ENCODE measurements at places on chromosomes 12 and 14. TPM values are rescaled to one million over a fixed set of nuclear protein-coding genes. Genes with fewer than 3 reads are reported as not detected.

TMEM132C gene
- total RNA-seq: not detected

RBM19 gene
- total RNA-seq: 40.2 TPM

PAH gene
- total RNA-seq: 0.26 TPM

CCDC175 gene
- 0.34 TPM for total RNA-seq

KRT73 gene
- not detected for total RNA-seq

LRP1 gene
- 22.8 TPM for total RNA-seq

KRT83 gene
- total RNA-seq: 0.94 TPM

APAF1 gene
- total RNA-seq: 7.9 TPM

CD163L1 gene
- 0.70 TPM for total RNA-seq

OR6C6 gene
- total RNA-seq: not detected

OR9K2 gene
- total RNA-seq: not detected

MEG3 gene
- not detected for total RNA-seq

AGAP2 gene
- total RNA-seq: 1.9 TPM

CIT gene
- total RNA-seq: 27.8 TPM

DNA sequence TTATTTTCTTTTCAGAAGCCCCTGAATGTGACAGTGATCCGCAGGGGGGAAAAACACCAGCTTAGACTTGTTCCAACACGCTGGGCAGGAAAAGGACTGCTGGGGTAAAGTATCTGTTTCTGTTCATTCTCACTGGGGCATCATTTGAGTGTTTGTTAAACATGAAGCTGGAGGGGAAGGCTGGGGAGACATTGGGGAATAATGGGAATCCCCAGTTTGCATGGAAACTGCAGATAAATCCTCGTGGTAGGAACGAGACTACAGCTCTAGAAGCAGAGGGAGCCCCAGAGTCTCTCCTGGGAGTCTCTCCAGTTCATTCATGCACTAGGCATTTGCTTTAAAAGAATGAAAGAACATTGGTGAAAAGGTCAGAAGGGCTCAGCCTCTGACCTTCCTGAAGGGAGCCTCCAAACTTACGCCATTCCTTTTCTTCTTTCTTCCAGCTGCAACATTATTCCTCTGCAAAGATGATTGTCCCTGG is 2.5 kb upstream of the CFAP251 start:
- no peak for DNase-seq

- DNase-seq: peak; percentile 89
Observed at GRCh38 chr12:72346363-72346944, 74.3 kb downstream of the TRHDE start.

DNA sequence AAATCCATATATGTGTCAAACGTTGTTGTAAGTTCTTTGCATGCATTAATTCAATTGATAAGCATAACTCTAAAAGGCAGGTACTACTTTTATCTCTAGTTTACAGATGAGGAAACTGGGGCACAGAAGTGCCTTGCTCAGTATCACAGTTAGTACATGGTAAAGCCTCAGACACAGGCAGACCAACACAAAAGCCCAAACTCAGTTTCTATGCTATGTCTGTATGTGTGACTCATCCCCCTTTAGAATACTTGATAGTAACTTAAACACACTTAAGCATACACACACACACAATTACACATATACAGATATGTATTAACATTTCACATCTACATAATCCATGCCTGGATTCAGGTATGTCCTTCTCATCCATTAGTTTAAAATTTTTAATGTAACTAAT is 88.0 kb downstream of the EPS8 start:
- DNase-seq: peak; percentile 54

- no peak for DNase-seq
Observed at GRCh38 chr12:115870510-115870909, 407.0 kb downstream of the MED13L start.

DNA sequence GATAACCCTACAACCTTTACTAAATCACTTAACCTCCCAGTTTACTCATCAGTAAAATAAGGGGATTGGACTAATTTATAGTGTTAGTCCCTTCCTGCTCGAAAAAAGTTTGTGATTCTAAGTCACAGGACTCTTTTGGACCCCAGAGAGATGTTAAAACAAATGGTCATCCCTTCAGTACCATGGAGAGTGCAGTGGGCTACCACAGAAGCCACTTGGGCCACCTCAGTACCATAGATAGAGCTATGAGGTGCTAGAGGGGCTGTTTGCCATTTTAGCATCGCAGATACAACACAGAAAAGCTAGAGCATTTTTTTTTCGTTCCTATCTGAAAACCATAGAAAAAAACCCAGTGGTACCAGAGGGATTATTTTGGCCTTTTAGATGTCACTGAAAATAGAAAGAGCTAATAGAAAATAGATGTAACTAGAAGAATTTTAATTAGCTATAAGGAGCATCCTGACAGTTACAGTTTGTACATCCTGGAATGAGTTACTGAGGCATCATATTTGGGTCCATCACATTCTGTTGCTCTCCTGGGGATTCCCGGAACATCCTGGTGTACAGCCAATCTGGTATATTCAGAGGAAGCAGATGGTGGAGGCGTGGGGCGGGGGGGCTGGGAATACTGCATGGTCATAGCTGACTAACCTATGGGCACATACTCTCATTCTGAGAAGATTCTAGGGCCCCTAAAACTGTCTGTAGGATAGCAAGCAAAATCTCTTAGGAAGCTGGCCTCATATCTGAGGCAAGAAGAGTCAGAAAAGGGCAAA is 2.8 kb downstream of the ZNF219 start:
- no peak for DNase-seq

- DNase-seq: no peak
Observed at GRCh38 chr14:57918791-57919190, 52.9 kb upstream of the SLC35F4 start.

DNA sequence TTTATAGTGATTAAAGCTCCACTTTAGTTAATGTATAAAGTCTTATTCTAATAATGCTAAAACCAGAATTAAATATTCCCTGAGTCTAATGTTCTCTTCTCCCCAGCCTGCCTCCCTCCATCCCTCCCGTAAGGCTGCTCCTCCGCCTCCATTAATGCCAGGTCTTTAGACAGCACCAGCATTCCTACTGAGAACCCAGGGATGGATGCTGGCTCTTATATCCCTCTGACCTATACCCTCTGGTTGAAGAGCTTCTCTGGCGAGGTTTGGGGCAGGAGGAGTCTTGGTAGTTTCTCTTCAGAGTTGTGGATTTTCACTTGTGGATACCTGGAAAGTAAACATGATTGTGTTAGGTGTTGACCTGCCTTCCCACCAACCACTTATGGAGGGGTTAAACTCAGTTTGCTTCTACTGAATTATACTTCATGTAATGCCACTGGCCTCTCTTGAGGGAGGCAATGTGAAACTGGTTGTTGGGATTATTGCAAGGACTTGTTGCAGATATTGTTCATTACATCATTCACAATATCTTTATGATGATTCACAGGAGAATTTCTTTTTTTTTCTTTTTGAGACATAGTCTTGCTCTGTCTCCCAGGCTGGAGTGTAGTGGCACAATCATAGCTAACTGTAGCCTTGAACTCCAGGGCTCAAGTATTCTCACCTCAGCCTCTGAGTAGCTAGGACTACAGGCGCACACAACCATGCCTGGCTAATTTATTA is 11.1 kb upstream of the SMAGP start:
- DNase-seq: no peak

DNA sequence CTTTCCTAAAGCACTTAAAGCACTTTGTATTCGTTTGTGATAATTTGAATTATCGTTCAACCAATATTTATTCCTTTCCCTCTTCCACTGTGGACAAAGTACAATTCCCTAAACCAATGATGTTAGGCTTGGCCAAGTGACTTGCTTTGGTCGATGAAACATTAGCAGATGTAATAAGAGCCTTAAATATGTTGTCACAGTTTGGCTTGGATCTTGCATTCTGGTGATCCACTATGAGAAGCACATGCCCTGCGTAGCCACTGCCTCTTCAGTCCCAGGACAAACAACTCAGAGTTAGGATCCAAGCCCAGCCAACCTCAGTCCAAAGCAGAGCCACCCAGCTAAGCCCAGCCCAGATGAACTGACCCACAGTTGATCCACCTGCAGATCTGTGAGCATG is 8.4 kb upstream of the C12orf75 start:
- no peak for DNase-seq

DNA sequence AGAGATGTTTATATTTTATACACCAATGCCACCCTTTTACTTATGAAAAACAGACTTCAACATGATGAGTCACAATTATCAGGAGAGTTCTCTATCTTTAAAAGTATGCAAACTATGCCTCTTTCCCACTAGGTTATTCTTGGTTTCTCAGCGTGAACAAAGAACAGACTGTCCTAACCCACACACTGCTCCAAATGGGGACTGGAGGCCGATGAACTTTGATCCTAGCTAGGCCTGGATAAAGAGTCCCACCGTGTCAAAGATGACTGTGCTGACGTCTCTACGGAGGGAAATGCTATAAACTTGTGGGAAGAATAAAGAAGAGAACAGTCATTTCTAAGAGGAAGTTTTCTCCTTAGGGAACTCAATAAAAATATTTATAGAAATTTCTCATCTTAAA is 160.1 kb downstream of the EPS8 start:
- DNase-seq: peak; percentile 94

DNA sequence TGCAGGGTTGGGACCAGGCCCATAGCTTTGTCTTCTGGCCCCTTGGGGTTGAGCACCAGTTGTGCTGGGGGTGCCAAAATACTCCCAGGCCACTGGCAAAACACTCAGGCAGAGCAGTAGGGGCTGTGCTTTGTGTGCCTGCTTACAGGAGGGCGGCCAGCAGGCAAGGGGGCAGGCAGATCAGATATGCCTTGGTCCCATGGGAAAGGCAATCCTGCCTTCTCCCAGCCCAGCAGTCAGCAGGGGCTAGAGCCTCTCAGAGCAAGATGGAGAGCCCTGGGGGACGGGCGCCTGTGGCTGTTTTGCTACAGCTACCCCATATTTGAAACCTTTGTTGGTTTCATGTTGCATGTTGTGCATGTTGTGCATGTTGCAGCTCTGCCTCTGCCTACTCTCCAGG is 36.2 kb upstream of the TMX1 start:
- DNase-seq: no peak

DNA sequence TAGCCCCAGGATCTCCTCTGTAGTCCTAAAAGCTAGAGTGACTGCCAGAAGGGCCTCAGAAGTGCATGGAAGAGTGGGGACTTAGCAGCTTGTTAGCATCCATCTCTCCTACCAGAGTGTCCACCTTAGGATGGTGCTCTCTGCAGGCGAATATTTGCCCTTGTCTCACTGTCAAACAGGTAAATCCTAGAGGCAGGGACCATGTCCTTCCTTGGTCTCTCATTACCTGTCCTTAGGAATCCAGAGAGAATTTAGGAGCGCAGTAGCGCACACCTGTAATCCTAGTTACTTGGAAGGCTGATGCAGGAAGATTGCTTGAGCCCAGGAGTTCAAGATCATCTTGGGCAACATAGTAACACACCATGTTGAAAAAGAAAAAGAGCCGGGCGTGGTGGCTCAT is 21.4 kb downstream of the AGAP2 start:
- DNase-seq: no peak

DNA sequence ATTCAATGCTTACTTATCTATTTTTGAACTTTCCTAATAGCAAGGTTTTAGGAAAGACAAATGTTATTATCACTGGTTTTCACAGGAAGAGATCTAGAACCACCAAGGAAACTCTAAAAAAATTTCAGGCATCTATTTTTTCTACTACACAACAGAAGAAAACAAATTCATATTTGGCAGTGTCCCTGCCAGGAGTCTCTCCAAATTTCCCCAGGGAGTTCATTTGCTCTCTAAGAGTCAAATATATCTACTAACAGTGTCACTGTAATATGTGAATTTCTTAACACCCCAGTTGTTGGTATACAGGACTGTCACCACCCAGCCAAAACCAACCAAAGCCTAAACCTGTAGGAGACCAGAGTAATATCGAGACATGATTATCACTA is 83.4 kb downstream of the STXBP6 start:
- no peak for DNase-seq

- DNase-seq: no peak
Observed at GRCh38 chr12:132586929-132587328, 23.5 kb downstream of the LRCOL1 start.

- no peak for DNase-seq
Observed at GRCh38 chr14:89164168-89165073, 252.6 kb downstream of the FOXN3 start.

GRCh38 chr14:72824051-72824450 is 69.8 kb downstream of the DPF3 start:
- DNase-seq: no peak

GRCh38 chr12:30753233-30753632 is 1.5 kb downstream of the CAPRIN2 start:
- peak; percentile 66 for DNase-seq

- DNase-seq: no peak
Observed at GRCh38 chr12:119296535-119296934, 38.0 kb upstream of the CCDC60 start.

Measured in HT-29 (cell line).